ENCODE measurements at places on chromosomes 5 and 9.

GRCh38 chr9:83620841-83621636 is 1.9 kb upstream of the IDNK start:
- DNase-seq: peak; percentile 47

DNA sequence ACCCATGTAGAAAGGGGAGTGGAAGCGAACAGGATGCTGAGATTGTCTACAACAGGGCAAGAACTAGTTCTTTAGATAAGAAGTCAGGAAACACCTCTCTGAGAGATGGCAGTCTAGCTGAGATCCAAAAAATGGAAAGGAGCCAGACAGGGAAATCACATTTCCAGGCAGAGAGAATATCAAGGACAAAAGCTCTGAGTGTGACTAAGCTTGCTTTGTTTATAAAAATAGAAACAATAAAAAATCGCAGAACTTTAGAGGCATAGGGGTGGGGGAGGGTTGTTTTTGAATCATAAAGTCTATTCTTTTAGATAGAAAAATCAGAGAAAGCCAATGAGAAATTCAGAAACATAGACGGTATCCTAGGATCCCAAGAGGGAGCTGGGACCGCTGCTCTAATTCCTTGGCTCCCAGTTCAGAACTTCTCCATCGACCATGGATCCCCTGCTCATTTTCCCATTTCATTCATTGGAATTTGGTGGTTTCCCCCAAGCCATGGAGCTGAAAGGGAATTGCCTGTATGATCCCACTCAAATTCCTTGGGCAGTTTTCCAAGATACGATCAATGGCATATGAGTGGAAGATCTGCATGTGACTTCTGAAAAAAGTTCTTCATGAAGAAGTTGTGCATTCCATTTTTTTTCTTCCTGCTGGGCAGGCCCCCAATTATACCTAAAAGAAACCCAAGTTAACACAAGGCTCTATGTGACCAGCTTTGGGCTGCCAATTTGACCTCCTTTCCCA is 182.0 kb downstream of the GRIA1 start:
- DNase-seq: no peak

DNA sequence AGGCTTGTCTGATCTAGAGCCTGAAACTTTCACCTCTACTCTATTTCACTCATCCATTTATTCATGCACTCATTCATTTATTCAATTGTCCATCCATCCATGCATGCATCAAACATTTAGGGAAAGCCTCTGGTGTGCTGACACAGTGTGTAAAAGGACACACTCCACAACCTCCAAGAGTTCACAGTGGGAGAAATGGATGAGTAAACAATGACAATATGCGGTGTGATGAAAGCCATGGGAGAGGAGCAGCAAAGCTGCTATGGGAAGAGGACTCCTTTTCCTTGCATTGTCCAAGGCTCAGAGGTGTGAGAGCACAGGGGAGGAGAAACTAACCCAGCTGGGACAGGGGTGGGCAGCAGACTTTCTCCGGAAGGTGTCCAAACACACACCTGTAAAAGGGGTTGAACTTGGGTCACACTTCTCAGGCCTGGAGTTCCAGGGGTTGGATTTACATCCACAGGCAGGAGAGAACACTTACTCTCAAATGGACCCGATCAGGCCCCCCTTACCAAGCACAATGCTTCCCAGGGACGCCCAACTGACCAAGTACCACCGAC is 21.2 kb upstream of the PFDN1 start:
- DNase-seq: no peak

- DNase-seq: no peak
Measured at GRCh38 chr5:14036514-14036913, 92.0 kb upstream of the DNAH5 start.

DNA sequence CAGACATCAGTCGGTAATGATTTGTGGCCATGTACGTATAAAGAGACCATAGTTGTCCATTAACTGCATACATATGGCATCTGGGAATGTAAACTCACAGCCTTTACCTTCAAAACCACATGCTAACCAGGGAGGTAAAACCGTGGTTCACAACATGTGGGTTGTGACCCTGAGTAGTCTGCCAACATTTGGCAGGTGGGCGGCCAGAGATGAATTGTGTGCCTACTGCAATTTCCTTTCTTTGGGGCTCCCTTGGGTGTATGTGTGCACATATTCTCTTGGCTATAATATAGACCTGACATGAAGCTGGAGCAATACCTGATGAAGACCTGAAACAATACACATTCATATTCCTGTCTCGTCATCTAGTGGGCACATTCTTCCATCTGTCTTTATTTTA is 396.0 kb downstream of the MLLT3 start:
- no peak for DNase-seq

GRCh38 chr9:125346080-125346732 is 84.6 kb downstream of the GAPVD1 start:
- no peak for DNase-seq

DNA sequence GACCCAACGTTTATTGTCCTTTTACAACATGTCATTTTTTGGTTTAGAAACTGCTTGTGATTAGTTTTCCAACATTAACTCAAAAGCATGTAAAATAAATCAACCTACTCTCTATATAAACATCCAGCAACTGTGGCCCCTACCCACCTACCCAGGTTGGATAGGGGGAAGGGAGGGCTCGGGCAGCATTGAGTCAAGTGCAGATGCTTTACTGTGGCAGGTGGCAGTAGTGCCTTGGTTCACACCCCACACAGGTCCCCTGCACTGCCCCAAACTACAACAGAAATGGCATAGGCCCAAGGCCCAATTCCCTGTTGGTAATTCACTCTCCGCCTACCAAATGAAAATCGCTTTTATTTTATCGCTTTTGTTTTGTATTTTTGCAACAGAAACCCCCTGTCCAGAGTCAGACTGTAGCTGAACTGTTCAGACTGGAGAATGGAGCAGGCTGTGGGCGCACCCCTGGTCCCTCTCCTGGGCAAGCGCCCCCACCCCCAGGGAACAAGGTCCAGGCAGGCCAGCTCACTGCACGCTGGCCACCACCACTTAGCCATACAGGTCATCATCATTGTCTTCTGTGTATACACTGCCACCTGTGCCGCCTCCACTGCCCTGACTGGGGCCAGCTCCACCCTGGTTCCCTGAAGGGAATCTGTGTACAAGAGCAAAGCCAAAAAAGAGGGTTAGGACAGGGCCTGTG is 15.7 kb downstream of the VCP start:
- DNase-seq: no peak

GRCh38 chr9:86039991-86040860 is 59.1 kb downstream of the GOLM1 start:
- no peak for DNase-seq

DNA sequence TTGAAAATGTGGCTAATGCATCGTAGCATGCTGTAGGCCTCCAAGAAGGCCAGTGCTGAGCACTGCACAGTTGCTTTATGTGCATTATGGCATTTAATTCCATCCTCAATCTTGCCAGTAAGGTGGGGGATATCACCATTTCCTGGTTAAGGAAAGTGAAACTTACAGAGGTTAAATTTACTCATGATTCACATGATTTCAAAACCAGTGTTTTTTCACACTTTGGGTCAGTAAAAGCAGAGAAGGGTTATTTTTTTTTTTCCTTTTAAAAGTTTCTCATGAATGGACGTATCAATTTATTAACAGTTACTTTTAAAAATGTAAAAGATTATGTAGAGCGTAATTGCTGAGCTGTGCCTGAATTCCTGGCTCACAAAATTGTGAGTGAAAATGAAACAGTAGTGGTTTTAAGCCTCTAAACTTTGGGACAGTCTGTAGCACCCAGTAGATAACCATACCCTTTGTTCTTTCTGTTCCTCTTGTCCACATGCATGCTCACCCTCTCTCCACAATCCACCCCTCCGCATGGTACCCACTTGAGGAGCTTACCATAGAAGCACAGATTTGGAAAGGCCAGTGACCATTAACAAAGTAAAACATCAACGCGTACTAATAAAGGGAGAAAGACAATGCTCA is 21.2 kb downstream of the MAST4 start:
- DNase-seq: no peak

- no peak for DNase-seq
Measured at GRCh38 chr5:143145243-143146160, 258.0 kb downstream of the NR3C1 start.

GRCh38 chr9:108913391-108913790 is 20.5 kb downstream of the ELP1 start:
- no peak for DNase-seq

Measured in RKO (cell line).